Sciatic nerve (tissue), 2 donors: ENCODE measurements at places on chromosomes 5 and 9.
A peak's percentile ranks its signal among the peaks of the same experiment; 100 is the strongest.

DNA sequence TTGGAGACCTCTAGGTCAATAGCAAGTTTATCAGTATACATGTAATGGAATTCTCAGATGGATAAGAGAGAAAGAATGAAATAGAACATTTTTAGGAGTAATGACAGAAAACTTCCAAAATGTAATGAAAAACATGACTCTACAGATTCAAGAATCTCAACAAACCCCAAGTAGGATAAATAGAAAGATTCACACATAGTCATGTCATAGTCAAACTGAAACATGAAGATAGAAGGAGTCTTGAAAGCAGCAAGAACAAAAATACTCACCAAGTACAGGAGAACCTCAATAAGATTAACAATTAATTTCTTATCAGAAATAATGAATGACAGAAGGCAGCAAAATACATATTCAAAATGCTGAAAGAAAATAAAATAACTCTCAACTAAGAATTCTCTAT, 164.5 kb downstream of the SPATA31D1 start:
- DNase-seq: no peak

- no peak for DNase-seq
Observed at GRCh38 chr5:33136785-33137184, 304.0 kb upstream of the TARS1 start.

GRCh38 chr5:168118042-168118668, 173.3 kb upstream of the WWC1 start:
- DNase-seq: no peak

- DNase-seq: no peak
Observed at GRCh38 chr9:33480106-33480505, 6.4 kb upstream of the NOL6 start.

DNA sequence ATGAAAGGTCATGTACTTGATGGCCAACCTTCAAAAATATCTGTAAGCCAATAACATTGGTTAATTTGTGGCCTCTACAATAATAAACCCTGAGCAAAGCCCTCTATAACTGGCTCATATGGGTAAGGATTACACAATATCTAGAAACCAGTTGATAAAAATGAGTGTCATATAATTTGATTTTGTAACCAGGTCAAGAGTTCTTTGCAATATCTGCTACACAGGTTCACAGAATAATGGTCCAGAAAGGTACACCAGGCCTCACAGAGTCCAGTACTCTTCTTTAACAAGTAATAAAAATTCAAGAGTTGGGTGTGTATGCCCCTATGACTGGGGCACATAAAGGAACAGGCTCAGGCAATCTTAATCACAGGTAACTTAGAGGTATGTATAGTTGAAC, 95.3 kb downstream of the AUH start:
- DNase-seq: no peak

DNA sequence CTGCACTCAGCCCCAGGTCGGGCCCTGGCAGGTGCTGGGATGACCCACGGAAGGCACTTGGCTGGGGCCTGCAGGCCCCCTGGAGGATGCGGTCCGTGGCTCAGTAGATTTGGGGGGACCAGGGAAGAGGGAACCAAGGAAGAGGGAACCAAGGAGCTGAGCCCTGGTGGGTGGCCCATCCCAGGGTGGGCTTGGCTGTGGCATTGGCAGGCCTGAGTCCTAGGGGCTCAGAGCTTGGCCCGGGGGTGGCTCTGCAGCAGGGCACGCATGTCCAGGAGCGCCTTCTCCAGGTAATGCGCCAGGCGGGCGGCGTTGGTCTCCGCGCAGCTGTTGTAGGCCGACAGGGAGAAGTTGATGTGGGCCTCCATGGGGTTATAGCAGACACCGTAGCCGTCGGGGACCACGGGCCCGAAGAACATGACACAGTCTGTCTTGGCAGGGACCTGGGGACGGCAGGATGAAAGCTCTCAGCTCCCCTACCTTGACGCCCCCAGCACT, 14.3 kb downstream of the DOLPP1 start:
- no peak for DNase-seq

DNA sequence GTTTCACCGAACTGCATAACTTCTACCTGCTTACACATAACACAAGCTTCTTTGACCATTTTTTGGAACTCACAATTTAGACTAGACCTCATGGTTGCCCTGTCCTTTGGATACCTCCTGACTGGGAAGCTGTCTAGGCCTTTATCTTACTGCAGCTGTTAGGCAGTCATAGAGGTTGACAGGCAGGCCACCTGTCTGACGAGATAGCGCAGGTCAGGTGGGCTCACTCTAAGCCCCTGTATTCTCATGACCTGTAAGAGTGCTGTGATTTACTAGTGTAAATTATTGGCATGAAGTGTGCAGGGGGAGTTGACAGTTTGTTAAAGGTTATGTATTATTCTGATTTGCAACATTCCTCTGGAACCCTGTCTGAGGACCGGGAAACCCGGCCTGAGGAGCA, 29.0 kb downstream of the SLC22A4 start:
- no peak for DNase-seq

DNA sequence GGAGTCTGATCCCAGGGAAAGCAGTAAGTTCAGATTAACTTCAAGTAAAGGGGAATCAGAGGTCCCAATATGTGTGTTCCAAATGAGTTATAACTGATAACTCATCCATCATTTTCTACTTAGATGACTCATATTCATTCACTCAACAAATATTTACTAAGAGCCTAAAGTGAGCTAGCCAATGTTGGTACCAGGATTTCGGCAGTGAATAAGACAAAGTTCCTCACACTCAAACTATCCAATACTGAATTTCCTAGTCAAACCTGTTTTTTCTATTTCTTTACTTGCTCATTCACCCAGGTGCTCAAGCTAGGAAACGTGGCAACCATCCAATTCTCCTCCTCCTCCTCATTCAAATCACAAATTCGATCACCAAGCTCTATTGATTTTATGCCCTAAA, 25.8 kb downstream of the FBXW2 start:
- no peak for DNase-seq

DNA sequence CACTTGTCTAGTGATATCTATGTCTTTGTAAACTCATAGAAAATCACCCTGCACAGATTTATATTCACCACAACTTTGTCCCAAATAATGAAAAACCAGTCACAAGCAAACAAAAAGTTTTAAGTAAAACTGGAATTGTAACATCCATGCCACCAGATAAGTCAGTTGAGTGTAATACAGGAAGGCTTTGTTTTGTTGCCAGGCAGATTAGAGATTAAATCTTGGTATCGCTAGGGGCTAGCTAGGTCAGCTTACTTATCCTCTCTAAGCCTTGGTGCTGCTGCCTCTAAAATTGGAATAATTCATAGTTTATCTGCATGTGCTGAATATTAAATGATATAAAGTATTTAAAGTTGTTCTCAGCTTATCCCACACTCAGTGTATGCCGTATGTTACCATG, 1062.5 kb downstream of the CDH9 start:
- DNase-seq: no peak

GRCh38 chr9:130576176-130576575, 3.2 kb upstream of the FUBP3 start:
- DNase-seq: no peak

DNA sequence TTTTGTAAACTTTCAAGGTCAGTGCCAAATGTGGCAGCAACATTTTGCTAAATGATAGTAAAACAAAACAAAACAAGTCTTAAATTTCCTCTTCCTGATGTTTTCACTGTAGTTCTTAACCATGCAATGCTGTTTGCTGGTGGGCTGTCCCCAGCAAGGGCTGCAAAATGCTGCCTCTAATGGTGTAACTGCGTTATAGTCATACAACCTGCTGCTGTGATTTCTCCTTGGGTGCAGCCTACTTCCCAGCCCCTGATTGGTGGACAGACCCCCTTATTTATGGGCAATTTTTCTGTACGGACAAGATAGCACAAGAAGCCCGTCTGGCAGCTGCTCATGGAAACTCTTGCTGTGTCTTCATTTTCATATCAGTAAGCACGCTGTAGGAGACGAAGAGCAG, 26.6 kb upstream of the PIP5K1B start:
- DNase-seq: no peak

DNA sequence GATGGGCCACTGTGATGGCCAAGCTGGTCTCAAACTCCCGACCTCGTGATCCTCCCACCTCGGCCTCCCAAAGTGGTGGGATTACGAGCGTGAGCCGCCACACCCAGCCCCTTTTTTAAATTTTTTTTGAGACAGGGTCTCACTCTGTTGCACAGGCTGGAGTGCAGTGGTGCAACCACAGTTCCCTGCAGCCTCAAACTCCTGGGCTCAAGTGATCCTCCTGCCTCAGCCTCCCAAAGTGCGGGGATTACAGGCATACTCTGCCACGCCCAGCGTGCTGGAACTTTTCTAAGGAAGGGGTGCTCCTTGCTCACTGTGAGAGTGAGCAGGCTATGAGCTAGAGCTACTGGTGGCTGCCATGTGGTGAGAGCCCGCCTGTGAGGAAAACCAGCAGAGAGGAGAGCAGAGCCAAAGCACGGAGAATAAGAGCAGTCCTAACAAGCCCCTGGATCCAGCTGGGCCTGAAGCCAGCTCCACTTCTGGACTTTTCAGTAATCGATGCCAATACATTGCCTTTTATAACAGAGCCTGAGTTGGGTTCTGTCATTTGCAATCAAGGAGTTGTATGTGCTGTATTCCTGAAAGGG, 75.5 kb upstream of the UNC5A start:
- DNase-seq: peak; percentile 27

DNA sequence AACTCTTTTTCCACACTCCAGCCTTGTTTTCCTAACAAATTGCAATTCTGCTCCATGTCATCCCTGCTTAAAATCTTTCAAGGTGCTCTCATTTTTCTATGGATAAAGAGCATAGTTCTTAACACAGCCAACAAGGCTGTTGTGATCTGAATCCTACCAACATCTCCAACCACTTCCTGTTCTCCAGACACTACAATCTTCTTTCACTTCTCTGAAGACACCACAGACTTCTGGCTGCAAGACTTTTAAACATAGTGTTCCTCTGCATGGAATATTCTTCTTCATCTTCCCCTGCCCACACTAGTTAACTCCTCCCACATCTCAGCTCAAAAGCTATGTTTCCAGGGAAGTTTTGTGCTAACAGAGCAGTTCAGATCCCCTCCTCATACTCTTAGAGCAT, 404.8 kb downstream of the MAN2A1 start:
- no peak for DNase-seq

- DNase-seq: no peak
Observed at GRCh38 chr5:96611946-96612345, 50.2 kb upstream of the CAST start.
